Activated naive CD4-positive, alpha-beta T cell treated with anti-CD3 and anti-CD28 coated beads, Interleukin-2, amount 50 U/mL, for 72 hours (primary cell): ENCODE measurements at places on chromosomes 4 and X.

DNA sequence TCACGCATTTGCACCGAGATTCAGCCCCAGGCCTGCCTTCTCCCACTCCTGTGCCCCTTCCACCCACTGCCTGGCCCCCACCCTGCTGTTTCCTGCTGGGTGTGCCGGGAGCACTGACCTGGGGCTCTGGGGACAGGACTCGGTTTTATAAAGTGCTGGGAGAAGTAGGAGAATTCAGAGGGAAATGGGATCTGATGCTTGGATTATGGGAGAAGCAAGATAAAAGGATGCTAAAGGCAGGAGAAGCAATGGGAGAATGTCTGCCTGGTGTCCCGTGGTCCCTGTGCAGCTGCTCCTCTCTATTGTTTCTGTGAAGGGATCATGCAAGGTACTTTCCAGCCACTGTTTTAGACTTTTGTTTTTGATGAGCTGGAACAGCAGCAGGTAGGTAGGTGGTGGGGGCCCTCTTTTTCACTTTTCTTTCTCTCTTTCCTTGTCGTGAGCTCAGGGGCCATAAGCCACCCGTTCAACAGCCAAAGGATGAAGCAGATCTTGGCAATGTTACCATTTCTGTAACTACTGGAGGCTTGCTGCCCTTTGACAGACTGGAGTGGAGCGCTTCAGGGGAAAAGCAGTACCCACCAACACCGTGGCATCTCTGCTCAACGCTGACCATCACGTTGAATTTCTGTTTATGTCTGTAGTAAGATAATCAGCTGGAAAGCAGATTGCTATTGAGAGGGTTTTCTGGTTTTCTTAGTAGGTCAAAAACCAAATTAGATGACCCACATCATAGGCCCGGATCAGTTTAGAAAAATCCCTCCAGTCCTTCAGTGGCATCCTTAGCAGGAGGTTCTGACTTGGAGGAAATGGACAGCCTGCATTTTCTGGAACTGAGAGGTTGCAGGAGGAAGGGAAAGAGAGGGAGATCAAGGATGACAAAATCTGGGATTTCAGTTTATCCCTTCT is 63.8 kb upstream of the ENPP6 start:
- DNase-seq: peak; percentile 27

DNA sequence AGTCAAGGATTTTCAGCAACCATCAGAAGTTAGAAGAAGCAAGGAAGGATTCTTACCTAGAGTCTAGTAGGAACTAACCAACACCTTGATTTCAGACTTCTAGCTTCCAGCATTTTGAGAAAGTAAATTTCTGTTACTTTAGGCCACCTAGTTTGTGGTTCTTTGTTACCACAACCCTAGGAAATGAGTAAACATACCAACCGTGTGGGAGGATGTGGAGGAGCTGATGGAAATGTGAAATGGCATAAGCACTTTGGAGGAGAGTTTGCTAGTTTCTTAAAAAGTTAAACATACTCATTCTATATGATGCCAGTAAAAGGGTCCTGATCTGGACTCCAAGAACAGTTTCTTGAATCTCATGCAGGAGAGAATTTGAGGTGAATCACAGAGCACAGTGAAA is 679.4 kb downstream of the PDHA2 start:
- DNase-seq: no peak

GRCh38 chrX:55702671-55703070 is 14.9 kb upstream of the RRAGB start:
- DNase-seq: no peak

- no peak for DNase-seq
Measured at GRCh38 chr4:85676850-85677590, 202.1 kb downstream of the ARHGAP24 start.

- no peak for DNase-seq
Measured at GRCh38 chrX:114591121-114591520, 7.2 kb downstream of the HTR2C start.
